Stimulated activated CD8-positive, alpha-beta memory T cell treated with anti-CD3 and anti-CD28 coated beads, Interleukin-12 subunit alpha, Interleukin-12 subunit beta, amount 100 ng/mL, for 4 hours (primary cell): ENCODE measurements at places on chromosomes 4 and X.

DNA sequence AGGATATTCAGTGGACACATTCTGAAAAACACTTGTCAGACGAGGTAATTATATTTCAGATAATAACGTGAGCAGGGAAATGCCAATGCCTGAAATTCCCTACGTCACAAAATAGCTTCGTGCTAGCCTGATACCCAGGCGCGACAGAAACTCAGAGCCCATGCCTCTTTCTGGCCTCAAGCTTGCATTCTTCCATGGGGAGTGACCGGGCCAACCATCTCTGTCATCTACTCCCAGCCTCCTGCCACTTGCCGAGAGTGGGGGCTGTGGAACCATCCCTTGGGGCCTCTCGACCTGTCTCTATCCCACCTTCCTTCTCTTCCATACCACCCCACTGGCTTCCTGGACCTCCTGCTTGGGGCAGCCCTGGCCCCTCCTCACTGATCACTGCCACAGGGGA is 34.5 kb upstream of the CDKN2AIP start:
- no peak for DNase-seq

GRCh38 chrX:72137846-72138495 is 6.3 kb upstream of the RTL5 start:
- DNase-seq: no peak

GRCh38 chr4:41305476-41305875 is 48.7 kb downstream of the UCHL1 start:
- no peak for DNase-seq

- DNase-seq: no peak
Measured at GRCh38 chr4:107432451-107432850, 287.6 kb downstream of the PAPSS1 start.

- no peak for DNase-seq
Measured at GRCh38 chrX:39974270-39974669, 123.5 kb downstream of the BCOR start.

GRCh38 chrX:147680251-147680650 is 231.5 kb upstream of the FMR1 start:
- DNase-seq: no peak

- no peak for DNase-seq
Measured at GRCh38 chr4:2615821-2616220, 79.4 kb downstream of the FAM193A start.

- DNase-seq: no peak
Measured at GRCh38 chr4:99710681-99711345, 53.2 kb upstream of the C4orf54 start.

GRCh38 chr4:168593399-168593798 is 96.5 kb downstream of the PALLD start:
- DNase-seq: no peak

- no peak for DNase-seq
Measured at GRCh38 chrX:16756724-16757123, 29.5 kb upstream of the TXLNG start.

DNA sequence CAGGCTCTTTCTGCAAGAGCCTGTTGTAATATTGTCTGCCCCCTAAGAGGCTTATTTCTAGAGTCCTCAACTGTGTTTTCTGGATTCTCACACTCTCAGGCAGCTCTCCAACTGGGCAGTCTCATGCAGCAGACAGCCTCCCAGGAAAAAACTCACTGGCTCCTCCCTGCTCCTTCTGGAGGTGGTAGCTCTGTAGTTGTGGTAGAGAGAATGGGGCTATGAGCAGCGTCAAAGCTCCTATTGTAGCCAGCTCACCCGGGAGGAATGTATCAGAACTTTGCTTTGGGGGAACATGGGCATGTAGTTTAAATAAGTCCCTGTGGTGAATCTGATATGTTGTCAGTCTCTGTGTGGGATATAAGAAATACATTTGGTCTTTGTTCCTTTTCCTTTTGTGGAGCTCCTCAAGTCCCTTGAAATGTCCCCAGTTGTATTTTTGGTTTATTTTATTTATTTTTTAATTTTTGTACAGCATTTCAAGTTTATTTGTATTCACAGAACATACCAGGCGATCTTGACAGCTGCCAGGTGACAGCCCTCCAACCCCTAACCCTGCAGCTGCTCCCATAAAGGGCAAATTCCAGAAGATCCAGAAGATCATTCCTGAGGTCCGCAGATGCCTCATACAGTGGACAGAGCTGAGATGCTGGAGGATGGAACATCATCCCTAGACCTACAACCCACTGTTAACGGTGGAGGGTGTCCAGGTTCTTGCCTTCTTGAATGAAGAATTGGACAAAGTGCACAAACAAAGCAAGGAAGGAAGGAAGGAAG is 45.7 kb downstream of the TRIM61 start:
- no peak for DNase-seq

DNA sequence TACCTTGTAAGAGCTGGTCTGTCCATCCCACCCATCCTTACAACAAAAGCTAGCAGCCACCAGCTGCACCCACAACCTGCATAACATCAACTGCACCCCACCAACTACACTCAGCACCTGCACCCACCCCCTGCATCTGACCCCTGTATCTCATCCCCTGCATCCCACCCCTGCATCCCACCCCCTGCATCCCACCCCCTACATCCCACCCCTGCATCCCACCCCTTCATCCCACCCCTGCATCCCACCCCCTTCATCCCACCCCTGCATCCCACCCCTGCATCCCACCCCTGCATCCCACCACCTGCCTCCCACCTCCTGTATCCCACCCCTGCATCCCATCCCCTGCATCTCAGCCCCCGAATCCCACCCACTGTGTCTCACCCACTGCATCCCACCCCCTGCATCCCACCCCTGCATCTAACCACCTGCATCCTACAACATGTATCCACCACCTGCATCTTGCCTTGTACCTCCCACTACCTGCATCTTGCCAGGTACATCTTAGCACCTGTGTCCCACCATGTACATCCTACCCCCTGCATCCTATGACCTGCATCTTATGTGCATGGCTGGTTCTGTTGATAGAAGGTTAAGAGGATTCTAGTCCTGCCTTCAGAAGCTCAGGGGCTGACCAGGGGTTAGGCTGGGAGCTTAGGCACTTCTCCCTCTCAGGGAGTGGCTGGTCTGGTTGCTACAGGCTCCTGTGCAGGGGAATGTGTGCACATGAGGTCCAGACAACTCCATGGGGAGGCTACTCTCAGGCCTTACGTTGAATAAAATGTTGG is 9.4 kb downstream of the TMEM271 start:
- no peak for DNase-seq

- no peak for DNase-seq
Measured at GRCh38 chr4:187354740-187355139, 631.1 kb upstream of the FAT1 start.

DNA sequence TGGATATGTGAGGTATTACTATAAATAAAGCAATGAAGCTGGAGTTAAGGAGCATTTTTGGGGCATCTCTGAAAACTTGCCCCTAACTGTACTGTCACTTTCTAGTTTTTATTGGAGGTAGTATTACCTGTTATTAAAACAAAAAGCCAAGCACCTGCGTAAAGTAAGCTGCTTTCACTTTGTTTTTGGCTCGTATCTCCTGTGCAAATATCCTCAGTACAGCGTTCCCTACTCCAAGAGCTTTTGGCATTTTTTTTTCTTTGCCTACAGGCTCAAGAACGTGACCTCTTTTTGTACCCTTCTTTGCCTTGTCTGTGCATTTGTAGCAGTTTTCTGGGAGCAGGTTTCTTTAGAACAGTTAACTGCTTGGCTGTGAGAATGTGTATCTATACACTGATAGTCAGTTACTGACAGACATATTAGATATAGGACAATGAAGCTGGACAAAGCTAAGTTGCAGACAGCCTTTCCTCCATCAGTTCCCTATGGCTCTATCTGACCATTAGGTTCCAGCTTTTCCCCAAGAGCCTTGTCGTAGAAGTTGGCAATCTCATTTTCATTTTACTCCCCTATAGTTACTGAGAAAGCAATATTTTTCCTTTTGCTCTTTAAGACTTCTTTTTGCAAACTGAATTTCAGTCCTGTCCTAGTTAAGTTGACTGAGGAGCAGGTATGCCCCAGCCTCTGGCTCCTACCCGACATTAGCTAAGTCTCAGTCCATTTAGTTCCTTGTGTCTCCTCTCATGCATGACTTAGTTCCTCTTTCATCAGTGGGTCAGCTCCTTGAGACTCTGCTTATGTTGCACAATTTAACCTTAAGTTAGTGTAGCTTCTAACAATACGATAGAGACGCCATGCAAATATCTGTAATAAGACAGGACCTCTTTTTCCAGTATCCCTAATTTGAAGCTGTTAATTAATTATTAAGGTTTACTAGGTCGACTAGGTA is 71.5 kb upstream of the HPRT1 start:
- DNase-seq: no peak

DNA sequence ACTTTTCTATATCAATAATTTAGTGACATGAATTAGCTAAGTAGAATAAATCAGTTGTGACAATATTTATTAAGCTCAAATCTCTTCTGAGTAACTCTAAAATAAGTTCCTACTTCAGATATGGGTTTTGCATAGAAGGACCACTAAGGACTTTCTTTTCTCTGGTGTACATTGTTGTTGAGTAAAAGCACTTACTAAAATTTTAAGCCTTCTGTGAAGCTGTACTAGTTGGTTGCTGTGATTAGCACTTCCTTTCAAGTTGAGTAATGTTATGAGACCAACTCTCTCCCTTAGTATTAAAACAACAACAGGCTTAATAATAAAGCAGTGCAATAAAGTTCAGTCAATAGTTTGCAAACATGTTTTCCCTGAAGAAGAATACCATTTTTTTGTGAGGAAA is 667.4 kb upstream of the NDST4 start:
- DNase-seq: no peak

DNA sequence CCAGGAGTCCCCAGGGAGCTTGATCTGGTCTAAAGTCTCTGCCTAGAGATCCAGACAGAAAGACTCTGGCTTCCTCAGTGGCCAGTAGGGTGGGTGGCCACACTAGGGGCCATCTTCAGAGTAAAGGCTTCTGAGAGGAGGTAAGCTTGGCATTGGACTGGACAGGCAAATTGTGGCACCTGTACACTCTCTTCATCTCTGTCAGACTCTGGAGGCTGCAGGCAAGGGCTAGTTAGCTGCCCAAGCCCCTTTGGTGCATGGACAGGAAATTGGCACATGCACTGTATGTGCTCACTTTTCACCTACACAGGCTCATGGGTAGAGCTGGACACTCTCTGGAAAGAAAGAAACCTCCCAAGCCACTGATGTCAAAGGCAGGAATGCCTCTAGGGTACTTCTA is 142.8 kb downstream of the PJA1 start:
- no peak for DNase-seq

GRCh38 chr4:186924723-186925122 is 201.1 kb upstream of the FAT1 start:
- no peak for DNase-seq

DNA sequence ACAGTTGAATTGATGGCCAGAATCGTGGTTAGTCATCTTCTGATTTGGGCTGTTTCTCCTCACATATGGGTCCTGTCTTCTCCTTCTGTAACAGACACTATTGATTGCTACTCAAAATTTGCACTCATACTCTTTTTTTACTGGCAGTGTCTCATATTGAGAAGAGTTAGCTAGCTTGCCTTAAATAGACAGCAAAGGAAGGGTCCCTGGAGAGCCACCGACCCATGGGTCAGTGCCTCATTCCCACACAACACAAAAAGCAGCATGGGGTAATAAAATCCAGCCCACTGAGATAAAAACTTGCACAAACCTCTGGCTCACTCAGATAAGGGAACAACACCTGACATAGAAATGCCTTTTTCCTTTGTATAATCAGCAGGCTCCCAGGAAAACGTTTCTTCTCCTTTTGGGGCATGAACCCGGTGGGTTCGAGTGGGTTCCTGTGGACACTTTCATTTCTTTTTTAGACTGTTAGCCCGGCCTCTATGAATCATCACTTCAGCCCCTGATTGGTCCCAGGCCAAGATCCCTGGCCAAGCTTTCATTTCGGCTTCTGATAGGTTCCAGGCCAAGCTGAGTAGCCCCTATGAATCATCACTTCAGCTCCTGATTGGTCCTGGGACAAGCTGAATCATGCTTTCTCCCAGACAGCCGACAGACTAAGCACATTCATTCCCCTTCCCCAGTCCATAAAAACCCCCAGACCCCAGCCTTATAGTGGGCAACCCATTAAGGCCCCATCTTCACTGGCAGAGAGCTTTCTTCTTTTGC is 408.1 kb downstream of the DCAF12L2 start:
- DNase-seq: no peak

DNA sequence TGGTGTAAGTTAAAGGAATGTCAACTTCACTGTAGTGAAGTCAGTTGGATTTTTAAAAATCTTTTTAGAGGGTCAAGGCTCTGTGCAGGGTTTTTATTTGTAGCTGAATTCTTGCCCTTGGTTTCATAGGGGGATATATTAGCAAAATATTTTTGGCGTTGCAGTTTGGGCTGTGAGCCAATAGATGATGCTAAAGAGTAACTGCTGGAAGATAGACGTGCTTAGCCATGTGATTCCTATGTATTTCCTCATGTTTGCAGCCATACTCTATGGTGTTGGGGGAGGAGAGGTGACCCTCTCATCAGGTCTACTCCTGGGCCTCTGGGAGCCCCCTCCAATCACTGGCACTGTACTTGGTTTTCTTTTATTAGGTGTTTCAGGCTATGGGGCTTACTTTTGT is 246.7 kb upstream of the ARHGAP24 start:
- DNase-seq: no peak

- no peak for DNase-seq
Measured at GRCh38 chr4:166594326-166594946, 639.9 kb downstream of the SPOCK3 start.

- no peak for DNase-seq
Measured at GRCh38 chrX:55867181-55867651, 149.7 kb downstream of the RRAGB start.
